ENCODE measurements at places on chromosomes 16 and 17. TPM values are rescaled to one million over a fixed set of nuclear protein-coding genes. Genes with fewer than 3 reads are reported as not detected.
A peak's percentile ranks its signal among the peaks of the same experiment; 100 is the strongest.

- no peak for DNase-seq
These were observed 13.1 kb downstream of the POLR2A start for GRCh38 chr17:7497228-7497627.

The EIF3CL gene
- 87.2 TPM for total RNA-seq

- no peak for DNase-seq
These were observed 86.8 kb upstream of the HSBP1 start for GRCh38 chr16:83720981-83721380.

GRCh38 chr17:50492214-50492613 lies 13.6 kb downstream of the RSAD1 start:
- DNase-seq: no peak

The PIRT gene
- not detected for total RNA-seq

GRCh38 chr16:88315543-88316105 lies 67.1 kb upstream of the ZNF469 start:
- peak; percentile 51 for DNase-seq

The LRRC37A gene
- 1.9 TPM for total RNA-seq

DNA sequence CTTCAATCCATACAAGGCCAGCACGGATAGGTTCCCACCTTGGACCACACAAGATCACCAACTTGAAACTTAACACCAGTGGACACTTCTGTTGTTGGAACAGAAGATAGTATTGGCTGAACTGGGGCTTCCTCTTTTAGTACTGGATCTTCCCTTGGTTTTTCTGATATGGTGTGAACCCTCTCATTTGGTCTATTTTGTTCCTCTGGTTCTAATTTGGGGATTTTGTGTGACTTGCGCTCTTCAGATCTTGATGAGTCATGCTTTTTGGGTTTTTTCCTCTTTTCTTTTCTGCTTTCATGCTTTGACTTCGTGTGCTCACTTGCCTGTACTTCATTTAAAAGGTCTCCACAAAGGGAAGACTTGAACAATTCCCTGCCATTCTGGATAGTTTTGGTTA lies 39.0 kb downstream of the SOST start:
- no peak for DNase-seq

GRCh38 chr16:21218153-21218552 lies 6.8 kb upstream of the ZP2 start:
- DNase-seq: peak; percentile 12

The AP2B1 gene
- total RNA-seq: 38.3 TPM

DNA sequence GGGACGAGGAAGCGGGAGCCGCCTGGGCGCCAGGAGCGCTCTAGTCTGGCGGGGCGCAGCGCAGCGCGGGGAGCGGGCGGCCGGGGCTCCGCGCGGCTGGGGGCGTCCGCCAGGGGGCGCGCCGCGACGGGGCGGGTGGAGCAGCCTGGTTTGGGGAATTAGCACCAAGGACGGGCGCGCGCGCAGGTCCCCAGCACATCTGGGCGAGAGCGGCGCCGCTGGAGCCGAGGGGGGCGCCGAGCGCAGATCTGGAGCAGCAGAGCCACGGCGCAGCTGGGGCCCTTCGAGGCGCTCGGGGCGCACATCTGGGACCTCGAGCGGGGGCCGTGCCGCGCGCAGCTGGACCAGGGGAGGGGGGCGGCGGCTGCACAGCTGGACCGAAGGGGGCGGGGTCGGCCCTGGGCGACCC lies at the start of gene NXPH3:
TSS of gene NXPH3 (plus strand) at position 193 of the 409 bp plus-strand sequence. CDS start 349 bp downstream, outside the sequence.
- DNase-seq: peak; percentile 25

DNA sequence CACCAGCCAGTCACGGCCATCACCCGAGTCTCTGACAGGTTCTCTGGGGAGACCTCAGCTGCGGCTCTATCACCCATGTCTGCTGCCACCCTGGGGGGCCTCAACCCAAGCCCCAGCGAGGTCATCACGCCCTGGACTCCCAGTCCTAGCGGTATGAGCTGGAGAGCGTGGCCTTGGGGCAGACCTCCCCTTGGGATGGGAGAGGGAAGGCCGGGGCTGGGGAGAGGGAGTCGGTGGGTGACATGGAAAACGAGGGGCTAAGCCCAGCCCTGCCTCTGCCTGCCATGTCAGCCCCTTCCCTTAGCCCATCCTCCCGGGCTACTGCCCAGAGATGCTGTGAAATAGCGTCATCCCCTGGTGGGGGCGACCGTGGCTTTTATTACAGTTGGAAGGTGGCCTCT lies 8.7 kb downstream of the SMTNL2 start:
- DNase-seq: no peak

The RCVRN gene
- total RNA-seq: not detected

The ABI3 gene
- total RNA-seq: not detected

GRCh38 chr17:64938925-64939474 lies 19.7 kb upstream of the LRRC37A3 start:
- no peak for DNase-seq

DNA sequence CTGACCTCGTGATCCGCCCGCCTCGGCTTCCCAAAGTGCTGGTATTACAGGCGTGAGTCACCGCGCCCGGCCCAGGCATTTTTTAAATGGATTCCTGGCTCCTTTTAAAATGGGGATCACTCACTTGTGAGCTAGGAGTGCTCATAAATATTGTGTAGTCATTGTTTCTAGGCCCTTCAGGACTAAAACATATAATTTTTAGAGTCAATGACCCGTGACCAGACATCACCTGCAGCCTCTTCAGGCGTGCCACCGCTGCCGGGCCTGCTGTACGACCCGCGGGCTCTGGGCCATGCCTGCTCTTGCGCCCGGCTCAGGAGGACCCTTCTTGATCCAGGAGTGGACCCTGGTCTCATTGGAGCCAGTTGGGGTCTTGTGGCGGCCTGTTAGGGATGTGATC lies 30.8 kb downstream of the EFCAB5 start:
- DNase-seq: no peak

GRCh38 chr17:68539548-68540467 lies 27.6 kb downstream of the PRKAR1A start:
- peak; percentile 47 for DNase-seq

- no peak for DNase-seq
These were observed 164.0 kb downstream of the RGS9 start for GRCh38 chr17:65301184-65301583.

The SRCIN1 gene
- 0.64 TPM for total RNA-seq

GRCh38 chr17:76530811-76531485 lies 6.6 kb downstream of the CYGB start:
- DNase-seq: no peak

- no peak for DNase-seq
These were observed 257.9 kb downstream of the SOX9 start for GRCh38 chr17:72378414-72379390.

The CES3 gene
- total RNA-seq: 6.3 TPM

DNA sequence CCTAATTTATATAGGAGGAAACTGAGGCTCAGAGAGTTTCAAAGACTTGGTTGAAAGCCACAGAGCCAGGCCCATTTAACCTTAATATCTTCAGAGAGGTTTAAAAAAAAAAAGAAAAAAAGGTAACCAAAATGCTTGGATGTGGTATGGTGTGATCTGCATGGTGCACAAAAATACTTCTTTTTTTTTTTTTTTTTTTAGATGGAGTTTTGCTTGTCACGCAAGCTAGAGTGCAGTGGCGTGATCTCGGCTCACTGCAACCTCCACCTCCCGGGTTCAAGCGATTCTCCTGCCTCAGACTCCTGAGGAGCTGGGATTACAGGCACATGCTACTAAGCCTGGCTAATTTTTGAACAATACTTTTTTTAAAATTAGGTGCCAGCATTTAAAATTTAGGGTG lies 101.8 kb downstream of the XYLT1 start:
- no peak for DNase-seq

DNA sequence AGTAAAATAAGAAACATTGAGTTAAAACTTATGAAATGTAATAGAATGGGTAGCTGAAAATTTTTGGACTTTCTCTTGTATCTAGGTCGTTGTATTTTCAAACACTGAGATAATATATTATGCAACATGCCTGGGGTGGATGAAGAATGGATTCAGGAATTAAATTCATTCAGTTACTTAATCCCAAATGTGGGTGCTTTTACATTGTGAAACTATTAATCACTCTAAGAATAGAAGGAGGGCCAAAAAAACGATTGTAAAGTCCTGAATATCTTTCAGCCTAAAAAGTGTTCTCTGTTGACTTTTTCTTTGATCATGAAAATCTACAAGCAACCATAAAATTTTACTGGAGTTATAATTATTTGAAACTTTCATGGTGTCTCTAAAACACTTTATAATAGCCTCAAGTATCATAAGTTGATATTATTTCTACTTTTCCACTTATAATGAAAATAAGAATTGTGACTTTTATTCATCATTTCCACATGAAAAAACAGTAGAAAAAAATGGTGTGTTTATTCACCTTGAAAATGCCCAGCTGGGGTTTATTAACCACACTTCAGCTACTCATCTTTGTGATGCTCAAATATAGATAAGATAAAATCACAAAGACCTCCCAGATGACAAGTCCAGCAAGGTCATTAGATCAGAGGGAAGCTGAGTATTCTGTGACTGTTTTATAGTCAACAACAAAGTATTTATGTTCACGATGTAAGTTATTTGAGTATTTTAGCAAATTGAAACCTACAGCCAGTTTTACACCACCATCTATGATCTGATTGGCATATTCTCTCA lies 619.9 kb upstream of the SOX9 start:
- peak; percentile 61 for DNase-seq

DNA sequence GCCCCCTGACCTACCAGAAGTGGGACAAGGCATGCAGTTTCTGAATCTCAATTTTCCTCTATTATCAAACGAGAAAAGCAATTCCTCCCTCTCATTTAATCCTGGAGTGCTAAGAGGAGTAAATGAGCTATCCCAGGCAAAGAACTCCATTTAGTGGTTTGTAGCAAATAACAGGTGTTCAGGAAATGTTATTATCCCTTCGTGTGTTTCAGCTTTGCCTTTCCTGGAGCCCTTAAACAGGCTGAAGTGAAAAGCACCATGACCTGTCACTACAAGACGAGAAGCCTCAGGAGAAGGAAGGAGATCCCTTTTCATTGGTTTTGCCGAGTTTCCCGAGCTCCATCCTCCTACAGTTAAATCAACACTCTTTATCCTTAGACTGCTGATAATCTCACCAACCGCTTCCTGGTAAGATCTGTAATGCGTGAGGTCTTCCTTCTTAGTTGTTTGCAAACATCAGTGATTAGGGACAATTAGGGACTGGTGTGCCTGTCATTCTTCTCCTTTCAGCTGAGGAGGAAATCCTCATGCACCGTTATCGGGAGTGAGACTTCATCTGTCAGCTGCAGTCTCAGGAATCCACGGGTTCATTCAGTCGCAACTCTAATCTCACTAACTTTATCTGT lies 30.8 kb upstream of the MYOCD start:
- DNase-seq: no peak

DNA sequence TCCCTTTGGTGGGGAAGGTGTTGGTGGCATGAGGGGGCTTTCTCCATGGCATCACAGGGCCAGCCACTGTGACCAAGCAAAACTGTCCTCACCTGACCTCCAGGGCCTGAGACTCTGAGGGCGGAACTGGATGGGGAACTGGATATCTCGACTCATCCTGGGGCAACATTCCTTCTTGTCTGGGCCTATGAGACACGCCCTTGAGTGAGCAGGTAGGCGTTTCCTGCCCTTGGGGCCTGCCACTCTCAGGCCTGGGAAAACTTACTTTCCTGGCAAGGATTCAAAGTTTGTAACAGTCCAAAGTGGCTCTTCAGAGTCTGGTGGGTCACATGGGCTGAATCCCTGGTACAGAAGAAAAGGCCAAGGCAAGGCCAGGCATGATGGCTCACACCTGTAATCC lies 9.6 kb downstream of the MT1X start:
- peak; percentile 100 for DNase-seq

- no peak for DNase-seq
These were observed 14.3 kb downstream of the EFCAB13 start for GRCh38 chr17:47338026-47338425.

DNA sequence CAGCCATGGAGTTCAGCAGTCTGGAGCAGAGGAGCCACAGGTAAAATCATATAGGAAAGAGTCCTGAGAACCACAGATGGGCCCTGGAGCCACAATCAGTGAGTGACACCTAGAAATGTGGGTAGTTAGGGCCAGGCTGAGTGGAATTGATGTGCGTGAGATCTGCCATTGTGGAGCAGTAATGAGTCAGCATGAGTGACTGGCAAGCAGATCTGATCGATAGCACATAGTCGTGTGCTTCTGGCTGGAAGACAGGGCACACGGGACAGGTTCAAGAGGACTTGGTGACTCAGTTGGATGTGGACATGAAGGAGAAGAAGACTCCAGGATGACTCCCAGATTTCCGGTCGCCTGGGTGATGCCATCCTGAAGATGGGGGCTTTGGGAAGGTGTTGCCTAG lies 12.3 kb downstream of the ADORA2B start:
- no peak for DNase-seq

DNA sequence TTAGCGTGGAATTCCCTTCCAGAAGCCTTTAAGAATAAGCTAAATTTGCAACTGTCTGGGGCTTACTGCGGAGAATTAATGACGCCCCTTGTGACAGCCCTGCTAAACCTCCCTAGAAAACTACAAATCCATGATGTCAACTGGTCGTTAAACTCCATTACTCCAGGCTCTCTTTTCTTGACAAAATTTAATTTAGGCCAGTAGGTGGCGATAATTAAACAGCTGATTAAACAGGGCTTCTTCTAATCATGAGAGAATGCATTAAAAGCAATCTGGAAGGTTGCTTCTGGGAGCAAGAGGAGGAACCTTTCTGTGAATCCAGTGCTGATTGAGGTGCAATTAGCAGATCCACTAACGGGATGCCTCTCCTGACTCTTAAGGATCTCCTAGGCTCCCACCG lies 8.1 kb upstream of the NLRP1 start:
- DNase-seq: peak; percentile 47

- no peak for DNase-seq
These were observed 193.6 kb downstream of the CDH8 start for GRCh38 chr16:61842666-61843065.

DNA sequence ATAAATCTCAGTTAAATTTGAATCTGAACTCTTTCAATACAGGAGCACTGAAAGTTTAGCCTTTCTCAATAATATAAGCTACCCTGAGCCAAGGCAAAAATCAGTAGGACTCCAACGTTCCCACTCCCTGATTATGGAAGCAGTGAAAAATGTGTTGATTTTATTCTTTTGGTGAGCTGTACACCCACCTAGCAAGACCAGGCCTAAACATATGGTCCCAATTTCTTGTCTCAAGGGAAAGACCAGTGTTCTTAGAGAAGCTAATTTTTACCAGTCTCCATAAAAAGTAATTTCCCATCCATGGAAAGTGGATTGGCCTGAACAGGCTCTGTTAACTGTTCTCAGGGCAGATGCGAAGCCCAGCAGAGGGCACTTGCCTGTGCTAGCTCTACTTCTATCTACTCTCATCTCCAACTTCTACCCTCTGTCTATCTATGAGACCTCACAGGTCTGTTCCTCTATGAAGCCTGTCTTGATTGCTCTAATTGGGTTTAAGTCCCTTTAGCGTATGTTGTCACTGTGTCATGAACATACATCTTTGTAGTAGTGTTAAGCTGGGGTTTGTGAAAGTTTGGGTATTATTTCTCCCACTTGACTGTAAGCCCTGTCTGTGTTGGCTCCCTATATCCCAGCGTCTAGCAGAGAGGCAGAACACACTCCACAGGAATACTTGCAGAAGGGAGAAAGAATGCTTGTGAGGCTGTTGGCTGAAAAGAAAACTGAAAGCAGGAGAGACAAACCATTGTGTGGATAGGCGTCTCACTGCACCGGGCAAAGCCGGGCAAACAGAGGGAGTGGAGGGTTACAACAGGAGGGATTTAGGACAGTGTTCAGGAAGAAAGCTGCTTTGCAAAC lies 167.1 kb upstream of the MAF start:
- peak; percentile 50 for DNase-seq

Measured in bronchial epithelial cell (primary cell).